Esophagus squamous epithelium (tissue), 5 donors: ENCODE measurements at places on chromosomes 6 and 20.

DNA sequence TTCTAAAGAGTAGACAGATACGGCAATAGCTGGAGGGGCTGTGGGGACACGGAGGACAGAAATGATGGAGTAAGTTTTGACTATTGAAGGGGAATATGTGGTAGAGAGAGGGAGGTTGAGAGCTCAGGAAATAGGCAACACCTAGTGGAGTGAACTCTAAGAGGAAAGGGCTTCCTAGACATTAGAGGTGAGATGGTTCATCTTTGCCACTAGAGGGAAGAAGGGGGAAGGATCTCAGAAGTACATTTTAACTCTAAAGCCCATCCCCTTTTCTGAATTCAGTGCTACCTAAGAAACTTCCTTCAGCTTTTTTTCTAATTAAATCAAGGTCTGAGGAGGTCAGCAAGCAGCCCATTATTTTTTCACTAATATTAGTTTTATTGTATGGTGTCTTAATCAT, 689.4 kb upstream of the MAP3K7 start:
- no peak for DNase-seq

GRCh38 chr20:32337937-32338661, 20.0 kb upstream of the ASXL1 start:
- DNase-seq, result no peak

- no peak for DNase-seq
These were observed 253.5 kb downstream of the NRN1 start for GRCh38 chr6:5753209-5753608.

GRCh38 chr6:42293386-42293977, 75.8 kb upstream of the MRPS10 start:
- DNase-seq, result no peak

DNA sequence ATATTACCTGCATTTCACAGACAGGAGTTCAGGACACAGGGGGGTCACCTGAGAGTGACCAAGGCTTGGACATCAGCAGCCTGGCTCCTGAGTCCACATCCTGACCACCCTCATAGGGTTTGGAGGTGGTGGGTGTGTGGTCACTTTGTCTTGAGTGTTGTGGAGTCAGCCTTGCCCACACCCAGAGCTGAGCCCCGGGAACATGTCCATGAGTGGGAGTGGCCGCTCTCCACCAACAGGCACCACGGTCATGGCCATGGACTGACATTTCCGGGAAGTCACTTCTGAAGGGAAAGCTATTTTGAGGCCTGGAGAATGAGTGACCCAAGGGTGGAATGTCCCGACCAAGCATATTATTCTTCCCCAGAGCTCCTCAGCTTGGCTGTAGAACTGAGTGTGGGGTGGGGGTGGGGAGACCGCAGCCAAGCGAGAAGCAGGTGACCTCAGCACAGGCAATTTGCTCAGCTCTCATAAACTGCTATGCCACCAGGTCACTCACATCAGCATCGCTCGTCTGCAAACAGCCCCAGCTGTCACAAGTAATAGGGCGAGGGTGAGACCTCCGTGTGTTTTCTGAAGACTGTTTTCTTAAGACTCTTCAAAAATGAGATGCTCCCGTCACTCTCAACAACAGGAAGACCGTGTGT, 348.6 kb upstream of the CDH4 start:
- no peak for DNase-seq

DNA sequence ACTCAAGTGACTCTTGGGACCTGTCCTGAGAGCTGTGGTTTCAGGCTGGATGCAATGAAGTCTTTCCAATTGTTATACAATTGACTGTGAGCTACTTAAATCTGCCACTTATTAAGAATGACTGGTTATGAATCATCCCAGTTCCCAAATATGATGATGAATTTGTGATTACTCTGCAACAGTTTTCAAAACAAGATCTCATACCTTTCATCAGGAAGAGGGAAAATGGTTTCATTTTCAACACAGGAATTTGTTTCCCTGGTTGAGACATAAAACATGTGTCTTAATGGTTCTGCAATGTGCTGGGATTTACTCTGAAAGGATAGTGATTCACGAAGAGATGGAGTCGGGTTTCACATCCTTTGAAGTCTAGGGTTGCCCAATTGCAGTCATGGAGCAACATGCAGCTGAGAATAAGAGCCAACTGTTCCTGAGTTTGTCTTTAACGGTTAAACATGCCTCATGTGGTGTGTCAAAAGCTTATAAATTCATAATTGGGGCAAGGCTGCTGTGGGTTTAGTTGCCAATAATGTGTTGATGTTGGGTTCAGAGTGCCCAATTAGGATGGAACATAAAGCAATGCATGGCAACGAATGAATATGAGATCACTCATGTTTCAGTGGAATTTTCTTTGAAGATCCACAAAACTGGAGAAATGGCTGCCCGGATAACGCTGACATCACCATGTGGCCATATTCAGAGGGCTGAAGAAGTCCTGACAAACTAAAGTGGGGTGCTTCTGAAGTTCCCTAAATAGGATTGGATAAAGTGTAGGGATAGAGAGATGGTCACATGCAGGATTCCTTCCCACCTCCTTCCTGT, 41.0 kb downstream of the CYP24A1 start:
- no peak for DNase-seq

GRCh38 chr20:13402171-13402760, 181.2 kb downstream of the ISM1 start:
- DNase-seq, result no peak

DNA sequence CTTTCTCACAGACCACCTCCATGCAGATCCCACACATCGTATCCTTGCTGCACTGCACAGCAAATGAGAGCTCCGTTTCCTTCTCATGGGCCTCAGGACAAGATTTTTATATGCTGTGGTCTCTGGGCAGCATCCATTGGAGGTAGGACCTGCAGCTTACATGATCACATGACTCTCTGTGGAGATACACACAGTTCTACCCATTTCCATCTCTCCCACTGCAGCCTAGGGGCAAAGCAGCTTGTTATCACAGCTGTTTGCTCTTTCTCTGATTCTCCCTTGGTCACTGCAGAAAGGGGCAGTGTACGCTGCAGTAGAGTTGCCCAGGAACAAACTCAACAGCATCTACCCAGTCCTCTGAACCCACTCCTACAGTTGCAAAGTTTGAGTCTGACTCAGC, 48.9 kb downstream of the ZNF334 start:
- DNase-seq, result no peak

GRCh38 chr6:170344631-170345576, 38.3 kb downstream of the FAM120B start:
- no peak for DNase-seq

DNA sequence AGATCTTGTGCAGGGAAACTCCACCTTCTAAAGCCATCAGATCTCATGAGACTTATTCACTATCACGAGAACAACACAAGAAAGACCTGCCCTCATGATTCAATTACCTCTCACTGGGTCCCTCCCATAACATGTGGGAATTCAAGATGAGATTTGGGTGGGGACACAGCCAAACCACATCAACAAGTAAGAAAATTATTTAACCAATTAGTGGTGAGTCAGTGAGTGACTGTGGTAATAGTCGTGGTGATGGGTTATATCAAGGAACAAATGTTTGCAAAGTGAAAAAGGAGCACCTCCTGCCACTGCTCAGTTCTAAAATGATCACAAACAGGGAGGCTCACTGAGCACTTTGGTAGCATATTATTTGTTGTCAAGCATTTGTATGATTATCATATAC, 20.6 kb downstream of the EPM2A start:
- no peak for DNase-seq

DNA sequence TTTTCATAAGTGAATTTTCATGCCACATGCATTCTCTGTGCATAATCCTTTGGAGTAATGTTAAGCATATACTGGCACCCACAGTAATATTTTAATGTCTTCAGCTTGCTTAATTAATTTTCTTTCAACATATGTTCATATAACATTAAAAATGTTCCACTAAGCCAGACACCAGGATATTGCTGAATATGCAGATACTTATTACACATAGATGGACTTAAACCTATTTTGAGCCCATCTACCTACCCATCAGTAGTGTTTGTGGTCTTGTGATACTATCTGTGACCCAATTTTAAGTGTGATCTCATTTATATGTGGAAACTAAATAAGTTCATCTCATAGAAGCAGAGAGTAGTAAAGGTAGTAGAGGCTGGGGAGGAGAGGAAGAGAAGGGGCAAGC, 379.5 kb upstream of the JAG1 start:
- no peak for DNase-seq

GRCh38 chr6:128305976-128306375, 214.4 kb downstream of the PTPRK start:
- DNase-seq, result no peak

GRCh38 chr6:157380779-157381561, at the start of gene ZDHHC14:
Gene ZDHHC14, plus strand, starts transcription at chr6:157381190.
- DNase-seq, result peak; percentile 57

- DNase-seq, result no peak
These were observed 183.0 kb upstream of the MMS22L start for GRCh38 chr6:97465877-97466561.

GRCh38 chr6:157614026-157614568, 208.9 kb upstream of the SNX9 start:
- no peak for DNase-seq

DNA sequence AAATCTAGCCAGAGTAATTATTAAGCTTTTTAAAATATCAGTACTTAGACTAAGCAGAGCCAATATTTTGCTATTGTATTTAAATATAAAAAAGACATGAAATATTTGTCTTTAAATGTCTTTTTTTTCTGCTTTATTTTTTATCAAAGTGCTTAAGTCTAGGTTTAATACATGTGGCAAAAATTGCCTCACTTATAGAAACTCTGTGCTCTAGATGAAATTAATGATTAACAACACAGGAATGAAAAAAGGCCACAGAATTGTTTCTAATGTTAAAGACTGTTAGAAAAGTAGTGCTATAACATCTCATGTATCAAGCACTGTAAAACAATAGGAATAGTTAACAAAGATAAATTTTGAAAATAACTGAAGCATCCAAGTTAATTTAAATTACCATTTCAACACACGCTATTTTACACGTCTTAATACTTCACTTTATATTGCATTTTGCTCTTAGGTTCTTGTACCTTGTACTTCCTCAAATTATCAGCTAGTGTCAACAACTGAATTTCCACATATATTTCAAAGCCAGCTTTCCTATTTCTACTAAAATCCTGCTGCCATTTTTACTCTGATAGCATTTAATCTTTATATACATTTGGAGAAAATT, 1515.1 kb downstream of the HACE1 start:
- DNase-seq, result no peak
